ENCODE measurements at places on chromosomes 7 and 10.
A peak's percentile ranks its signal among the peaks of the same experiment; 100 is the strongest.

- peak; percentile 88 for DNase-seq
Measured at GRCh38 chr7:2558629-2559282, at the start of gene IQCE. Gene IQCE, plus strand, starts transcription at chr7:2558979. Its CDS starts 203 bp downstream, at chr7:2559182.

DNA sequence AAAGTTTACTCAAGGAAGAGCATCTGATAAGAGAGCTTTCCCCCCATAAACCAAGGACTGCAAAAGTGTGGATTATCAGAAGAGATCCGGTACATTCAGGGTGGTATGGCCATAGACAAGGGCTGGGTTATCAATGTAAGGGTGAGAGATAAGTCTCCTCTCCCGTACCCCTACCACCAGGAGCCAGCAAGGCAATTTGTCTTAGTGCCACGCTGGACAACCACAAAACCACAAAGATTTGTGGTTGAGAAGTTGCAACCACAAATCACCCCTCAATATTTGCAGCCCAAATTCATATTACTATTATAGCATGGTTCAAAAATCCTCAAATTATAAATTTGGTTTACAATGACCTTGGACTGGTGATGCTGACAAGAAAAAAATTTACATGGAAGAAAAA lies 2.3 kb upstream of the ZSCAN25 start:
- DNase-seq = no peak

DNA sequence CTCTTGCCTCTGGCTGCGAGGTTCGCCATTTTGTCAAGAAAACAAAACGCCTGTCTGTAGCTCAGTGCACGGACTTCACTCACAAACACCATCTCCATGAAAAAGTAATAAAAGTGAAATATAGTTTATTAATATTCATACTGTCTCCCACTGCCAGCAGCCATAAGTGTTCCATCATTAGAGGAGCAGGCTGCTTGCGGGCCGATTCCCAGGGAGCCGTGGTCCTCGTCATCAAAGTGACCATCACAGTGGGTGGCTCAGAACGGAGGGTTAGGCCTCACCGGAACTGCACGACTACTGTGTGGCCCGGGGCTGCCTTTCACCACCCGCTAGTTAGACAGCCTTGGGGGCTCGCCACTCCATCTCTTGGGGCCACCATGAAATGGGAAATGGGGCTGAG lies 82.7 kb downstream of the HIPK2 start:
- DNase-seq = no peak

- DNase-seq = no peak
Measured at GRCh38 chr10:55374917-55375316, 573.9 kb upstream of the PCDH15 start.

Data from activated CD8-positive, alpha-beta memory T cell treated with anti-CD3 and anti-CD28 coated beads for 1 hour (primary cell).